ENCODE measurements at places on chromosomes 2 and 18.

DNA sequence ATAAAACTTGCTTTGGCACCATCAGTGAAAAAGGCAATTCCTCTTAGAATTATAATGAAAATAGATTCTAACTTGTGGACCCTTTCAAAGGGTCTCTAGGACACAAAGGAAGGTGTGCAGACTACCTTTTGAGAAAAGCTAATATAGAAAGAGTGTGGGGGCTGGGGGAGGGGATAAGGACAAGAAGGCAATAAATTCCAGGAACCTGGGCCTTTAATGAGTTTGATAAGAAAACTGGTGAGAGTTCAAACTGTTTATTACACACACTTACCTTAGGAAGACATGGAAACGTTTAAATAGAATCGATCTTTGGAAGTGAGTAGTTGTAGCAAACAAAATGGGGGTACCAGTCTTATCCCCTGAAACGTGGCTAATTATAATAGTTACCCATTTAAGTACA is 39.6 kb upstream of the PGAP1 start:
- no peak for DNase-seq

GRCh38 chr2:101808006-101808562 is 110.6 kb downstream of the MAP4K4 start:
- no peak for DNase-seq

DNA sequence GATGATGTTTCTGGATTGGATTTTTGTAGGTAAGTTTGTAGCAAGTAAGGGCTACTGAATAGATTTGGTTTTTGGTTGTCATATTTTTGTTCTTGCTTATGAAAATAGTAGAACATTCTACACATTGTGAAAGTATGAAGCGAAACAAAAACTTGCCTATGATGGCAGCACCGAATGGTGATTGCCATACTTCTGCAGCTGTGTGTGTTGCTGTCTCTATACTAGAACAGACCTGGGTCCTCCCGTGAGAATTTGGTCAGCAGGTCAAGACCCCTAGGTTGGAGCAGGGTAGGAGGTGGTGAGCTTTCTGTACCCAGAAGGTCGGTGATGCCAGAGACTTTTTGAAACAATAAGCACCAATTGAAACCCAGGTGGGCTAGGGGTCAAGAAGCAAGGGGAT is 322.6 kb downstream of the PRKCE start:
- no peak for DNase-seq

GRCh38 chr2:238285653-238286082 is 2.7 kb downstream of the PER2 start:
- no peak for DNase-seq

- no peak for DNase-seq
Observed at GRCh38 chr18:73893880-73894279, 253.8 kb downstream of the FBXO15 start.

- DNase-seq: no peak
Observed at GRCh38 chr2:34737146-34737545, 1138.0 kb upstream of the FAM98A start.

GRCh38 chr2:187655001-187655400 is 100.8 kb upstream of the TFPI start:
- DNase-seq: no peak

- no peak for DNase-seq
Observed at GRCh38 chr2:239300242-239300641, 100.6 kb downstream of the HDAC4 start.

GRCh38 chr2:218026676-218027425 is 24.1 kb upstream of the TNS1 start:
- no peak for DNase-seq

DNA sequence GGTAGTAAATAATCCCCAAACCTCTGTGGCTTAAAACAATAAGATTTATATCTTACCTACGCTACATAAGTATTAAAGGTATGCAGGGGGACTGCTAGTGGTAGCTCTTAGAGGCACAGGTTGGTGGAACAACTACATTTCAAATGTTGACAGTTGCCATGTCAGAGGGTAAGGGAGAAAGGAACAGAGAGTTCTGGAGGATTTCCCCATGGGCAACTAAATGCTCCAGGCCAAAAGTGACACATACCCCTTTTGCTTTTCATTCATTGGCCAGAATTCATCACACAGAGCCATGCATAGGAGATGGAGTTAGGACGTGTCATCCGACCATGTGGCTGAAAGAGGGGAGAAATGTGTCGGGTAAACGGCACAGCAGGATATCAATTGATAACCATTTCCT is 133.2 kb downstream of the NAPG start:
- no peak for DNase-seq

- no peak for DNase-seq
Observed at GRCh38 chr2:207792244-207792785, 22.6 kb upstream of the FZD5 start.

- DNase-seq: no peak
Observed at GRCh38 chr18:24499814-24500213, 39.4 kb downstream of the HRH4 start.

- DNase-seq: no peak
Observed at GRCh38 chr2:187187519-187187918, 260.5 kb downstream of the CALCRL start.

DNA sequence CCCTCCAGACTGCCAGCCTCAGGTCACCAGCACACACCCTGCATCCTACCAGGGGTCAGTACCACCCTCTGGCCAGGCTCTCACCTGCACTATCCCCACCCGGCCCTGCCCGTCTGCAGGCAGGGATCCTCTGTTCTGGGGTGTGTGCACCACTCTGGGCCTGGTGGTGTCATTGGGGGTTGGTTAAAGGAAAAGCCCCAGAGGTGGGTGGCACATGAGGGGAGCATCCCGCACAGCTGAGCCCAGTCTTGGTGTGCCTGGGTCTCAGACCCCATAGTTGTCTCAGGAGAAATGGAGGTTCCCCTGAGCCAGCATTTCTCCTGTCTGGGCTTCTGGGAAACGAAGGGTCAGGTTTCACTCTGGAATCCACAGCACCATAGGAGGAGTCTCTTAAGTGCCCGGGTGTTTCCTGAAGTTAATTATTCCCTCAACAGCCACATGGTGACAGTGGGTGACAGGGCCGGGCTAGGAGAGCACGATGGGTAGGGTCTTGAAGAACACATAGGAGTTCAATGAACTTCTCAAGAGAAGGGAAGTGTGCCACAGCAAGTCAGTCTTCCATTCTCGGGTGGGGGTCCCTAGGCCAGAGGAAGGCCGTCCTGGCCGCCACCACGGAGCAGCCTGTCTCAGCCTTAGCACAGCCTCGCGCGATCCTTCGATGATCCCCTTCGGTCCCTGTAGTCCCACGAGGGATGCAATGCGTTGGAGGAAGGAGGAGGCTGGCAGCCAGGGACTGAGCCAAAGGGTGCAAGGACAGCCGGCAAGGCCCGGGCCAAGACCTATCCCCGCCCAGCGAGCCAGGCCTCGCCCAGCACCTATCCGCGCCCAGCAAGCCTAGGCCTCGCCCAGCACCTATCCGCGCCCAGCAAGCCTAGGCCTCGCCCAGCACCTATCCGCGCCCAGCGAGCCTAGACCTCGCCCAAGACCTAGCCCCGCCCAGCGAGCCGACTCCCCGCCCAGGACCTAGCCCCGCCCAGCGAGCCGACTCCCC is 1.1 kb upstream of the FARP2 start:
- DNase-seq: peak; percentile 52

GRCh38 chr2:16400127-16400623 is 265.5 kb downstream of the CYRIA start:
- DNase-seq: no peak

DNA sequence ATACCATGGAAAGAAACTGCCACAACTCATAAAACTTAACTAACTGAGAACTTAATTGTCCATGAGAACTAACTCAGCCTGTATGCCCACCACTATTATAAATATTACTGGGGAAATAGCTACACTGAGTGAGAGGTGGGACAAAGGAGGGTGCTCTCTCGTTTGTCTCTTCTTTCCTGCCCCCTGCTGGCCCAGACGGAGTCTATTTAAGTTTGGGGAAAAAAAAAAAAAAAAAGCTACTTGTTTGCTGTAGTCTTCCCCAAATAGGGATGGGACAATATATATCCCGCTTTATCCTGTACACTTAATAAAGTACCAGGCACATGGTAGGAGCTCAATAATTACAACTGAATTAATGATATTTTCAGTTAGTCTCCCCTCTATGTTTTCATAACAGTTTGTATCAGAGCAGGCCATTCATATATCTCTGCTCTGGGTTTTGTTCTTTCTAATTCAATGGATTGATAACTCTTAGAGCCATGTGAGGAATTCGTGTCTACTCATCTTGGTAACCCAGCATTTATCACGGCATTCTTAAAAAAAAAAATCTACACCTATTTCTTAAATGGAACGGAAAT is 647.6 kb upstream of the PKDCC start:
- no peak for DNase-seq

- no peak for DNase-seq
Observed at GRCh38 chr2:45459860-45460259, 151.2 kb downstream of the SRBD1 start.

GRCh38 chr2:40606862-40607261 is 155.0 kb upstream of the SLC8A1 start:
- no peak for DNase-seq

- no peak for DNase-seq
Observed at GRCh38 chr2:230915319-230915718, 9.7 kb downstream of the GPR55 start.

GRCh38 chr18:3671176-3671575 is 221.2 kb downstream of the TGIF1 start:
- no peak for DNase-seq

DNA sequence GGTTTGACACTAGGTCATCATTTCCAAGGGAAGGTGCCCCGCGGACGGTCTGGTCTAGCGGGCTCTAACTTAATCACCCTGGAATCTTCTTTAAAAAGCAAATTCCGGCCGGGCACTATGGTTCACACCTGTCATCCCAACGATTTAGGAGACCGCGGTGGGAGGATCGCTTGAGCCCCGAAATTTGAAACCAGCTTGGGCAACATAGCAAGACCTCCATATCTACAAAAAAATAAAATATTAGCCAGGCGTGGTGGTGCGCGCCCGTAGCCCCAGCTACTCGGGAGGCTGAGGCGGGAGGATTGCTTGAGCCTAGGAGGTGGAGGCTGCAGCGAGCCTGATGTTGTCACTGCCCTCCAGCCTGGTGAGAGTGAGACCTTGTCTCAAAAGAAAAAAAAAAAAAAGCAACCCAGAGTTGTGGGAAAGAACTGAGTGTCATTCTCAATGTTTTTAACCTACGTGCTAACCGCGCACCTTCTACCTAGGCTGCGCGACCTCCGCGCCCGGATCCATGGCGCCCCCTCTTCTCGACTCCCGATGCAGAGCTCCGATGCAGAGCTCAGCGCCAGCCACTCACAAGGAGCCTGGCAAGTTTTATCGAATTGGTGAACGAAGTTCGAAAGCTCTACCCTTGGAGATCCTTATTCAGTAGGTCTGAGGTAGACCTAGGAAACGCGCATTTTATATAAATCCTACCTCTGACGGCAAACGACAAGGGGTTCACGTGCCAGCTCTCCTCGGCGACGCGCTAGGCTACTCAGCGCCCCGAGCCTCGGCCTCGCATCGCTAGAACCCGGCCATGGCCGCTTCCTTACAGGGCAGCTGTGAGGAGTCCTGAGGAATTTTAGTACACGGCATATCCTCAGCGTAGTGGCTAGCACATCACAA is 888 bp upstream of the TWSG1 start:
- peak; percentile 5 for DNase-seq

DNA sequence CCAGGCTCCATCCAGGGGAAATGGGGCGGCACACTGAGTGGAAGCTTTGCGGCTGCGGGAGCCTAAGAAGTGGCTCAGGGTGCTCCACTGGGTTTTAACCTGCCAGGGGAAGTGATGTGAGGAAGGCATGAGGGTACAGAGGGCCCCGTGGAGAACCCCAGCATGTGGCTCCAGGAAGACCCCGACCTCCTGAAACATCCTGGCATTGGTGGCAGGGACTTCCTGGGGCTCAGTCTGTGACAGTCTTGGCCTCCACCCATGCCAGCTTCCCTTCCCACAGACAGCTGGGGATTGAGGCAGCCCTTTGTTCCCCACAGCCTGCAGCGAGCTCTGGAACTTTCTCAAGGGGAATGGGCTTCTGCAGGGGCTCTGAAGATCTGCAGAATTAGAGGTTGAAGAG is 146.6 kb downstream of the TNS1 start:
- DNase-seq: no peak

GRCh38 chr2:126503476-126503875 is 152.5 kb upstream of the GYPC start:
- no peak for DNase-seq

DNA sequence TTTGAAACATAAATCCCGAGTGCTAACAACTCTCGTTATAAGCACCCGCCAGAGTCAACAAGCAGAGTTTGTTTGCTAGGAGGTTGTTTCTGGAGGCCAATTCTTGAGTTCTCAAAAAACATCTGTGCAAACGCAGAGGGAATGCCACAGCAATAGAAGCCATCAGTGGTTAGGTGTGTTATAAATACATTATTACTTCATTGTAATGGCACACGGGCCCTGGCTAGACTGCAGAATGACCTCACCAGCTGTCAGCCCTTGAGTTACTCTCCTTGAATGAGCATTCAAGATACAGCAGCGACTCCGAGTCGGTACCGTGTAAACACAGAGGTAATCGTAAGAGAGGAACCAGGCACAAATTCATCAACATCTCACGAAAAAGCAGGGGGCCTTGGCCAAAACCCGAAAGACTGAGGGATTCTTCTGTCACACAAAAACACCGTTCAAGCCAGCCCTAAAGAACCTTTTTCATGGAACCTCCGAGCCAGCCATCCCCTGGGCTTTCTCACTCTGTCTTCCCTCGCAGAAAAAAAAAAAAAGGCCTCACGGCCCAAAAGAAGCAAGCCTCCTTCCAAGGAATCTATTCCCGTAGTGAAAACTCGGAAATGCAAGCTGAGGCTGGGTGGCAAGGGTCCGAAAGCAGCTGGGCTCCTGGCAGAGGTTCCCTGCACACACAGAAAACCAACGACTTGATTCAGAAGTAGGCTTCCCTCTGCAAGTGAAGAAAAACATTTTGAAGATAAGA is 133.7 kb upstream of the MEIS1 start:
- DNase-seq: no peak

GRCh38 chr2:8239531-8240088 is 442.2 kb upstream of the ID2 start:
- DNase-seq: no peak

DNA sequence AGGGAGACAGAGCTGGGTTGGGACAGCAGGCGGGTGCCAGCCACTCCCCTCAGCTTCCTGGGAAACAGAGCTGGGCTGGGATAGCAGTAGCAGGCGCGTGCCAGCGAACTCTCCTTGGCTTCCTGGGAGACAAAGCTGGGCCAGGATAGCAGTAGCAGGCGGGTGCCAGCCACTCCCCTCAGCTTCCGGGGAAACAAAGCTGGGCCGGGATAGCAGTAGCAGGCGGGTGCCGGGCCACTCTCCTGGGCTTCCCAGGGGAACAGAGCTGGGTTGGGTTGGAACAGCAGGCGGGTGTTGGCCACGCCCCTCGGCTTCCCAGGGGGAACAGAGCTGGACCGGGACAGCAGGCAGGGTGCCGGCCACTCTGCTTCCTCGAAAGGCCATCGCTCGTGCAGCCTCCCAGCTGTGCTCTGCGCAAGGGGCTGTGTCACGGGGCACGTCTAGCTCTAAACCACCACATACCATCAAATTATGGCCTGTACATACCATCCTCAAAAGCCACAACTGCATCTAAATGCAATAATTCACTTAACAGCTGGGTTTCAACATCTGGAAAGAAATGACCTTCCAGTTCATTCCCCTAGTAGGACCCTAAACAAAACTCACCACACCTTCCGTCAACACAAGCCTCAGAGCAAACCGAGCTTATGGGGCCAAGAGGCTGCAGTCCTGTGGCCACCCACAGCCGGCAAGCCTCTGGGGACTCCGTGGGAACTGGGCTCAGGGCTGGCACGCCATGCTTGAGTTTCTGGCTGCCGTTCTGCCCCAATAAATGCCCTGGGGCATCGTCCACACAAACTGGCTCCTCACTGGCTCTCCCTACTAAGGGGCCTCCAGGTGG is 228.3 kb downstream of the TWIST2 start:
- no peak for DNase-seq

GRCh38 chr2:209663139-209663538 is 108.5 kb upstream of the UNC80 start:
- DNase-seq: no peak

Measured in activated CD4-positive, alpha-beta T cell treated with anti-CD3 and anti-CD28 coated beads, Interleukin-2, amount 50 U/mL, for 4 hours (primary cell).